Karpas-422 (cell line): ENCODE measurements at places on chromosomes 7 and 10.

- DNase-seq = no peak
Observed at GRCh38 chr10:43126759-43127424, 11.4 kb upstream of the CSGALNACT2 start.

- no peak for DNase-seq
Observed at GRCh38 chr10:93280699-93281366, 201.3 kb downstream of the MYOF start.

DNA sequence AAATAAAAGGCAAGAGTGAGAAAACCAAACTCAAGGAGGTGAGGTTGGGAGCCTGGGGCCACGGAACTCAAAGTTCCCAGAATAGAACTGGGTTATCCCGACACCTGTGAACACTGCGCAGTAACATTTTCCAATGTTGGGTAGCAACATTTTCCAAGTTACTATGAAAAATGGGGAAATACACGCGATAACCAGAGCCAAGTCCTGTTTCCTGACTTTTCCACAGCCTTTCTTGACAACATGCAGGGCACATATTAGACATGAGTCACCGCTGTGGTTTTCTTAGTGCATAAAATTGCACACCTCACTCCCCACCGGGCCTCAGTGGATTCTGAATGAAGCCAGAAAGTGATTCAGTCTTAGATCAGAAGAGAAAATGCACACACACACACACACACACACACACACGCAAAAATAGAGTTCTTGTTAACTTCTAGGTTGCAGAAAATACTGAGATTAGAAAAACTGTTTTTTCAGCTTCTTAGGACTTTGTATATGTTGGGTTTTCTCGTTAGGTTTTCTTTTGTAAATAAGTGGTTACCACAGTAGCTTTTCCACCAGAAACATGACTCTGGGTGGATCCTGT is 70.0 kb downstream of the CAMK1D start:
- DNase-seq = no peak

- no peak for DNase-seq
Observed at GRCh38 chr7:20494566-20494965, 120.9 kb upstream of the ABCB5 start.

GRCh38 chr7:35424869-35425495 is 171.1 kb upstream of the TBX20 start:
- DNase-seq = peak; percentile 82

DNA sequence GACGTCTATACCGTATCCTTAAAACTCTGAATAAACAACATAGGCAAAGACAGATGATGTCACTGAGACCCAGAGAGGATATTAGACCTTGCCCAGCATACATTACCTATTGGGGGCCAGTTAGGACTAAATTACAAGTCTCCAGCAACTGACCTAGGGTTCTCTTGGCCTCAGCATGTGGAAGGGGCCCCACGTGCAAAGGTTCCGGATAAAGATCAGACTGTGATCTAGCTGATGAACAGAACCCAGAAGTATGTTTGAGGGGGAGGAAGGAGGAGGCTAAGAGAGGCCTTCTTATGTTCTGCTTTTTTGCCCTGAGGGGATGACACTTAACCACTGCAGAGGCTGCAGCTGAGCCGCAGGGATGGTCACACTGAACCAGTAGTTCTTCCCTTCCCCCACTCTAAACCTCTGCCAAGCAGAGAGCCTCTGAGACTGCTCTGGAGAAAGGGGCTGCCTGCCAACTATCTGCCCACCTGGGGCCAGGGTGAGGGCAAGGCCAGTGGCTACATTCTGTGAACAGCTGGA is 24.0 kb upstream of the KMT2C start:
- DNase-seq = peak; percentile 45

GRCh38 chr10:37872955-37873354 is 15.5 kb upstream of the ZNF248 start:
- DNase-seq = no peak

GRCh38 chr10:132100091-132100481 is 34.3 kb downstream of the JAKMIP3 start:
- DNase-seq = no peak

DNA sequence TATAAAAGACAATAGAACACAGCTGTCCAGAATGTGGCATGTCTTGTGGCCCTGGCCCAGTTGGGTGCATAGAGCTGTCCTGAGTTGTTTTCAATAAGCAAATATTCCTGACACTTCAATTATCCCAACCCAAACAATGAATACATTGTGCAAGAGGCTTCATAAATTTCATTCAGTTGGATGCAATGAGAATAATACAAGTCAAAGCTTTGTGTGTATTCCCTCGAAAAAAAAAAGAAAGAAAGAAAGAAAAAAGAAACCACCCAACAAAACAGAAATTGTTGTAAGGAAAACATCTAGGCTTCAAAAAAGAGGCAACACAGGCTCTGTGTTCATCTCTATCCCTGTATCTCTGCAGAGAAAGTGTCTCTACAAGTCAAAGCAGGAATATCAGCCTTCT is 138.7 kb upstream of the ADO start:
- no peak for DNase-seq

GRCh38 chr7:151856098-151856497 is 20.8 kb downstream of the PRKAG2 start:
- no peak for DNase-seq

- no peak for DNase-seq
Observed at GRCh38 chr10:69168493-69168892, 11.5 kb upstream of the SUPV3L1 start.

GRCh38 chr7:147261693-147262092 is 1145.1 kb downstream of the CNTNAP2 start:
- no peak for DNase-seq

DNA sequence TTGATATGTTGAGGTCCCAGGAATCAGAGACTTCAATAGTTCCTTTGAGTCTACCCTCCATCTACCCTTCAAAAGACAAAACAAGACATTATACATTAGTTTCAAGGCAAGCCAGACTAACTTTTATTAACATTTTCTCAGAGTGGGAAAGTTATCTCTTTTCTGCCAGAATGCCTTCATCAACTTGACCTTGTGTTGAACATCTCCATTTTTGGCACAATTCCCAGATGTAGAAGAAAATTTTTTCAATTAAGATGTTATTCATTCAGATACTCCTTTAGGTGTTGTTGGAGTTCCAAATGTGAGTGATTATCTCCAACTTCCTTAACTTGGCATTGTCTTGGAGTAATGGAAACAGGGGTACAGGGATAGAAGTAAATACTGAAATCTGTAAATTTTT is 59.1 kb downstream of the NRF1 start:
- DNase-seq = no peak

GRCh38 chr10:58868736-58869435 is 307.6 kb upstream of the PHYHIPL start:
- no peak for DNase-seq

- no peak for DNase-seq
Observed at GRCh38 chr10:80471715-80472233, 17.7 kb downstream of the TSPAN14 start.

GRCh38 chr7:46653848-46654247 is 732.8 kb upstream of the IGFBP3 start:
- DNase-seq = no peak
